LoVo (cell line): ENCODE measurements at places on chromosomes 2 and 18.

DNA sequence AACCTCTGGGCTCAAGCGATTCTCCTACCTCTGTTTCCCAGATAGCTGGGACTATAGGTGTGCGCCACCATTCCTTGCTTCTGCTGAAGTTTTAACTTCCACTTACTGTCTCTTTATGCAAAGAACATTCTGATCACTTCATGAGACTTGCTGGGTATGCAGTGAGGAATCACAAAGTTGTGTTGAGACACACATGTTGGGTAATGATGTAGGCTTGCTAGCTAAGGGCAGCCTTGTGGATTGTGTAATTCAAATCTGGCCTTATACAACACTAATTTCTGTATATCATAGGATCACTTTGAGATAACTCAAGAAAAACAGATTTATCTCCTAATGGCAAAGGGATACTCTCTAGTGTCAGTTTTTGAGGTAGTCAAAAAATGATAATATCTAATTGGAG lies 24.2 kb downstream of the XRCC5 start:
- no peak for DNase-seq

- no peak for DNase-seq
These were observed 506.6 kb upstream of the SPHKAP start for GRCh38 chr2:228688007-228688645.

DNA sequence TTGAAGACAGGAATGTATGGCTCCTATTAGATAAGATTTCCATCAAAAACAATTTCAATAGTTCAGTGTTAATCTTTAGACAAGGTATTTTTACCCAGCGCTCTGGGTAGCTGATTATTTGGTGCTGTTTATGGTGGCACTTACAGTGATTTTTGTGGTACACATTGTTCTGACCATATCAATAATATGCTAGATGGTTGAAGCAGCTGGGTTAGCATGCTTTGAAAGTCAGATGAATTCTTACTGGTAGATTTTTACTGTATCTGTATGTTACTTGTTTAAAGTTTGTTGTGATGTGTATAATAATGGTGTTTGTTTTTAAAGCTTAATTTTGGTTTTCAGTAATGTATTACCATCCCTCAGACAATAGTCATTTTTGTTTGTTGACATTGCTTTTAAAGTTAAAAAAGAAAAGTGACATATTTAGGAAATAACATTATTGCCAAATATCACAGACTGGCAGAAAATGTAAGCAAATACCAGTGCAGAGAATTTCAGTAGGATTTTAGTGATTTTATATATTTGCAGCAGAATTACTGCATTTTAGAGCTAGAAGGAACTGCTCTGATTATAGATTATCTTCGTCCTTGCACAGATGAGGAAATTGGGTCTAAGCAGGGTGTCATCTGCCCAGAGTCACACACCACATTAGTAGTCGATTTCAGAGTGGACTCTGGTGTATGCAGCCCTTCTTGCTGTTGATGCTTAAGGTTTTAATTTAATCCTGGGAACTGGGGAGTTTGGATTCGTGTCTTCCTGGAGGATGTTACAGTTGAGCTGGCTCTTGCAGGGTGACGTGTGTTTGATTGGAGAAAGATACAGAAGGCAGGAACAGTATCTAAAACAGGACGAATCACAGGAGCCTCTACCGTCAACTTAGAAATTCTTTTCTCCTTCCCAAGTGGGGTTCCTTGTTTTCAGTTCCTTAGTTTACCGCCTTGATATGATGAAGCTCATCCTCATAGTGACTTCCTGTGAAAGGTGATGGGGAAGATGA lies 6.6 kb downstream of the SOCS6 start:
- no peak for DNase-seq

DNA sequence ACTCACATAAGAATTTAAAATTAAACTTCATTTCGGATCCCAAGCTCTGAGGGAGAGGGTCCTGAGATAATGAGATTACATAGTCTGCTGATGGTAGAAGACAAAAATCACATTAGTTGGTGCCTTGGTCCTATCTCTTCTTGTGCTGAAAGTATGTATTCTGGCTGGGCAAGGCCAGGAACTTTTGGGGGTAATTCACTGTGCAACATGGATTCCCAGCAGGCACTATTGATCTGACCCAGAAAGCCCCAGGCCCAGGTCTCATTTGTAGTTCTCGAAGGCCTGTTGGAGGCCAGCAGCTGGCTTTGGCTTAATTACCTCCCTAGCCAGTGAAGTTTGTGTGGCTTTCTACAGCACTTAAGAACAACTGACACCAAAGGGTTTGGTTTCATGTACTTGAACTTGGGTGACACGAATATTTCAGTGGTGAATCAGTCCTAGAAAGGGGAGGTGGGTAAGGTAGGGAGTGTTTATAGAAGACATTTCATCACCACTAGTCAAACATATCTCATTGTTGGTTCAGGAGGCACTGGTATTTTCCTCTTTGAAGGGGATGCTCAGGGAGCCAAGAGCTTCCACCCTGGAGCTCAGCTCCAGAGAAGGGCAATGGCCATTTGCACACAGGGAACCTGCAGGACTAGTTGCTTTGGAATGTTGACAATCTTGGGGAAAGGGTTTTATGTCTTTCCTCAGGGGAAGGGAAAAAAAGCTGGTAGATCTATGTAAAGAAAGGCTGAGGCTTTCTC lies 217.8 kb downstream of the OSR1 start:
- peak; percentile 71 for DNase-seq

GRCh38 chr2:9029721-9030120 lies 26.2 kb upstream of the MBOAT2 start:
- DNase-seq = peak; percentile 8

DNA sequence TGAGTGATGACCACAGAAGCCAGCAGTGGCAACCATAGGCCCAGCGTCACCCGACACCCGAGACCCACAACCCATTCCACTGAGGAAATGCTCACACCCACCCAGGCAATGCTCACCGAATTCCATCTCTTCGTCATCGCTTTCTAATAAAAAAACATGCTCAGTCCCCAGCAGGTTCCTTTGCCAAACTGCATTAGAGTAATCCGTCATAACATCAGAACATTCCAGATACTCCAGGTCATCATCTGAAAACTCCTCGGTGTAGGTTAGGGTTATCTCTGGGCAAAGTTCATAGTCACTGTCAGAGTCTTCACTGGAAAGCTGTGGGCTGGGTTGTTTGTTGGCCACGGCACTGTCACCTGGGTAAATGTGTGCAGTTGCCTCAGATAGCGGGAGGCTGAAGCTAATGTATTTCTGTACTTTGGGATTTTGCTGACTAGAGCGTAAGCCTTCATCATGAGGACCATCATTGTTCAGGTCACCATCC lies 49.3 kb downstream of the ALPK2 start:
- peak; percentile 43 for DNase-seq

GRCh38 chr18:28159055-28159454 lies 17.9 kb downstream of the CDH2 start:
- DNase-seq = no peak

- no peak for DNase-seq
These were observed 117.4 kb downstream of the FMNL2 start for GRCh38 chr2:152452256-152452973.

DNA sequence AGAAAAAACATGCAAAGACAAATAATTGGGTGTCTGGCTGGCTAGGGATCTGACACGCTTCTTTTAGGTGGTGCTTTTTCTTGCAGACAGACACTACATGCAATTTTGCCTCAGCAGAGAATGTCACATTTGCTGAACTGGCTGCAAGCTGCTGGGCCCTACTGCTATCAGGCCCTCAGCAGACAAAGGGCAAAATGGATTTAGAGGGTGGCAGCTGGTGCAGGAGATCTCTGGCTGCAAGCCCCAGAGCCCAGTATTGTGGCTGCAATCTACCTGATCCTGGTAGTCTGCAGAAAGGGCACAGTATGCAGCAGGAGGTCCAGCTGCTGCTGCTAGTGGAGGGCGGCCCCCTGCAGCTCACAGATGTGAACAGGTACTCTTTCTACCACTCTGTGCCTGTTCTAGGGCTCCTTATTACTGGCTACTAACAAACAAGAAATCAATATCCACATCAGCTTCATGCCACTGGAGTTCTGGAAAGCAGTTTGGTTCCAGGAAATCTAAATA lies 796.7 kb upstream of the CELF4 start:
- no peak for DNase-seq

GRCh38 chr2:26070730-26071129 lies 36.8 kb downstream of the RAB10 start:
- no peak for DNase-seq

DNA sequence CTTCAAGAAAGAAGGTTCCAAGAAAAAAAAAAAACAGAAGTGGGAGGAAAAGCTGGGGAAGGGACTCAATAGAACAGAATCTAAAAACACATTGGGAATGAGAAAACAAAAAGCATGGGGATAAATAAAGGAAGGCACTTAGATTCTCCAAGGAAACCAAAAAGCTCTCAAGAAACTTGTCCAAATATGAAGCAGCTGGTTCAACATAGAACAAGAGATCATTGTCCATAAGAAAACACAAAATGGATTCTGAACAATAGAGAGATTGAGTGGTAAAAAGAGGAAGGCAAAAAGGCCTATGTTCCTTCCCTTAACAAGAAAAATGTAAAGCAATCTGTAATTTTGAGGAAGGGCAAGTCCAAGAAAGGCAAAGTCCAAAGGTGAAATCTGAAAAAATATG lies 32.9 kb upstream of the ALK start:
- DNase-seq = no peak

DNA sequence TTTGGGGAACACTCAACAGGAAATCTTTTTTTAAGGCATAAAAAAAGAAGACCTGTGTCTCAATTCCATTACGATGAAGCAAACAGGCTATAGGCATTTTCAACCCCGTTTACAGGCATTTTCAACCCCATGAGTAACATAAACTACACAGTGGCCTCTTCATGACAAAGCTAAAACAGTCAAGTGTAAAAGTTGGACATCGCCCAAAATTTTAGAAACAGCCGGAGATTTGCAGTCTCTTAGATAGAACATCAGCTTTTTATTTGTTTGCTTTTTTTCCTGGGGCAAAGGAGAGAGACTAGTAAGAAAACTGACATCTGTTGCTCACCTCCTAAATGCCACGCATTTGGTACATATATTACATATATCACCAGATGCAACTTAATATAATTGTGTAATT lies 173.7 kb downstream of the CMPK2 start:
- DNase-seq = no peak

GRCh38 chr2:204881655-204882054 lies 336.4 kb downstream of the PARD3B start:
- DNase-seq = no peak

- no peak for DNase-seq
These were observed 60.4 kb upstream of the SEC11C start for GRCh38 chr18:59079264-59079663.

DNA sequence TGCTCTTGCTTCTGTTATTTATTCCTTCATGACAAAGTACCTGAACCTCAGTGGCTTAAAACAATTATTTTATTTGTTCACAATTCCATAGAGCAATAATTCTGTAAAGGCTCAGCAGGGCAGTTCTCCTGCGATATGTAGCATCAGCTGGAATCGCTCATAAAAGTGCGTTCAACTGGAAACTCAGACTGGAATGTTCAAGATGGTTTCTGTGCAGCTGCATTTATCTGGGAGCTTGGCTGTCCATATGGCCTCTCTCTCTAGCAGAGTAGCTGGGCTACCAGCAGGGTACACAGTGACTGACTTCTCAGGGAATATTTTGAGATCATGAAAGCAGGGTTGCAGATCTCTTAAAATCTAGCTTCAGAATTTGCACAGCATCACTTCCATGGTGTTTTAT lies 13.5 kb downstream of the CCDC121 start:
- no peak for DNase-seq

DNA sequence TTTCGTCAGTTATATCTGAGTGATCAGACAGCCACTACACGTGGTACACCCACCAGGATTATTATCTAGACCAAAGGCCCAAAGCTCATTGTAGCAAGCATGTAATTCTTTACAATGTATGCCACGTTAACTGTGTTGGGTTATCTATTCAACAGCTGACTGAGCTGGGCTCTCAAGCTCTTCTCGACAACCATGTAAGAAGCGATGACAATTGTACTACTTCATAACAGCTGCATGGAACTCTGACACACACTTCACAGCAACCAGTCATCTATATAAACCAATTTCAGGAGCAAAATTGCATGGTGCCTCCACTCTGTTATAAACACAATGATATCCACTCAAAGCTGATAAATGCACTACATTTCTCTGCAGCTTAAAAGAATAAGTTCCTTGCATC lies 701.8 kb downstream of the NR4A2 start:
- DNase-seq = no peak

- DNase-seq = peak; percentile 64
These were observed 139.9 kb upstream of the ZEB2 start for GRCh38 chr2:144659731-144660275.

DNA sequence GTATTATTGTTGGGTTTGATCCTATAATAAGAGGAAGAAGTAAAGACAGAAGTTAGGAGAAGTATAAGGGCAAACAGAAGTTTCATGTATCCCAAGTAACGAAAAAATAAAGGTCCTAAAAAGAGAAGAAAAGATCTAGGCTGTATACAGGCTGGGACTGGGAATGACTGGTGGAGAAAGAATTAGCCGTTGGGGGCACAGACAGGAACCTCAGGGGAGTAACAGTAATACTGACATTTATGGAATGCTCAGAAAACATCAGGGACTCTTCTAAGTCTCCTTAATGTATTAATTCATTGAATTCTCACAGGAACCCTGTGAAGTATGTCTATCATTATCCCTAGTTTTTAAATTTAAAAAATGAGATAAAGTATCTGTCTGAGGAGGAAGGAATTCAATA lies 67.6 kb downstream of the PTPN2 start:
- no peak for DNase-seq

GRCh38 chr2:36425608-36426355 lies 70.2 kb downstream of the CRIM1 start:
- no peak for DNase-seq

- DNase-seq = no peak
These were observed 68.9 kb downstream of the NDUFA10 start for GRCh38 chr2:239955989-239956817.

- no peak for DNase-seq
These were observed 158.9 kb upstream of the SLC14A2 start for GRCh38 chr18:45456090-45457021.

DNA sequence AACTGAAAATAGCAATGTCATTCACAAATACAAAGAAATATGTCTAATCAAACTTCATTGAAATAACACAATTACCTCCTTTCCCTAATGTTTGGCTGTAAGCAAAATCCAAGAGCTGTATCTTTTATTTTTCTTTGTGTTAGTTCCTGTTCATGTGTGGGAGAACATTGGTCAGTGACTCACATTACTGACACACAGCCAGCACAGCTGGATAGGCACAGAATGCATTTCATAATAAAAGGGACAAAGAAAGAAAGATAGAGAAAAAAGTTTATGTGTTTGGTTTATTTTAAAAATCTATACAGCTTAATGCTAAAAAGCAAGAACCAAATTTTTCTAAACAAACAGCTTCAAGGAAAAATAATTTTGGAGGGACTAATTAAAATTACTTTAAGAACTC lies 185.6 kb upstream of the COL3A1 start:
- peak; percentile 28 for DNase-seq

- no peak for DNase-seq
These were observed 130.4 kb upstream of the PELI1 start for GRCh38 chr2:64274399-64275173.

- peak; percentile 16 for DNase-seq
These were observed 214.1 kb upstream of the COPS8 start for GRCh38 chr2:236871500-236872001.

GRCh38 chr2:197885126-197885525 lies 80.7 kb downstream of the PLCL1 start:
- DNase-seq = no peak
